ENCODE measurements at places on chromosomes 5 and 9.

DNA sequence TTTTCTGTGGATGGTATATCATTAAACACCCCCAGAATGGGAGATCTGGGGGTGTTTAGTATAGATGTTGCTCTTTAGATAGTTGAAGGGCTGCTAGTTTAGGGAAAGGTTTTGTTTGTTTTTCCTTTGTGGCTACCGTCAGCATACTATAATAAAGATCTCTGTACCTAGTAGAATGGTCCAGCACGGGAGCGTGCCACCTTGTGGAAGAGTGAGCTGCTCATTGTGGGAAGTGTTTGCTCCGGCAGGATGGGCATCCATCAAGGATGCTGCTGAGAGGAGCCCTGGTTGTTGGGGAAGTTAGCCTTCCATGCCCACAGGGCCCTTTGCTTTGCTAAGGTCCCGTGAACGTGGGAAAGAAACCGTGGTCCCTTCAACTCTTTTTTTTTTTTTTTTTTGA is 113.1 kb downstream of the LIFR start:
- DNase-seq: no peak

DNA sequence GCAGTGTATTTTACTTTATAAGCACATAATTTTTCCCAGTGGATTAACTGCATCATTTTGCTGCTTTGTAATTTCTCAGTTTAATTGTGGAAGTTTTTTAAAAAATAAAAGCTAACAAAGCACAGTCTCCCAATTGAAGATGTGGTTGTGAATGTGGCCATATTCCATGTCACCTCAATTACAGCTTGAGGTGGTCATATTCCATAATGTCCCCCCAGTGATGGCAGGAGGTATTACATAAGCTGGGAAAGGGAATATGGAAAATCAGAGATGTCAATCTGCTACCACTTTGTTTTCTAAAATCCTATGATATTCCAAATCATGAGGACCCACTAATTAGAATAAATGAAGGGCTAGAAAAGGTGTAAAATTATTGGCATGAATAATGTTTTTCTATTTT is 1672.0 kb upstream of the CDH9 start:
- no peak for DNase-seq

DNA sequence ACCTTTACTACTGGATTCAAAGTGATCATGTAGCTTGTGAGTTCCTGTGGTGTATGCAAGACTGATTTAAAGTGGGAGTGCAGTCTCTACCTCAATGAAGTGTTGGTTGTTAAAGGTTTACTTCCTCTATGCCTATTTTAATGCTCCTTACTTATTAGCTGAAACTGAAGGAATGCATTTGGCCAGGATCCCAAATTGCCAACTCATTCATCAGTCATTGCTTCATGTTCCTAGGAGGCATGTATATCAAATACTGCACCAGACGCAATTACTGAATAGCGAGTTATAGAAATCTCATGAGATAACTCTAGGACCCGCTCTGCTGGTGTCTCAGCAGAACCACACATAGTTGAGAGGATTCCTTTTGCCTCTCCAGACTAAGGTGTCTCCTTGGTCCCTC is 143.0 kb upstream of the RPS23 start:
- no peak for DNase-seq

DNA sequence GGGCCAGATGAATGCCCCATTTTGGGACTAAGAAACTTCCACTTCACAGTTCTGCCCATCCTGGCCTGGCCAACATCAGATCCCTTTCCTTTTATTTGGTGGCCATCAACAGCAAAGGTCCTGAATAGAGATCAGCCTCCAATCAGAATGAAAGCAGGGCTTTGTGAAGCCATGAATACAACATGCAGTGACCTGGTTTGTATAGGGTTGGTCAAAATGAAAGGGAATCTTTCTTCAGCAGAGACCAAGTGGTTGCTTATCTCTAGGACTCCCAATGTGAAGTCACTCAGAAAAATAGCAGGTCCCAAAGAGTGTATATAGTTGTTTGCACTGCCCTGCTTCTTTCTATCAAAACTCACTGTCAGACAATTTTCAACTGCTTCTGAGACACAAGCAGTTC is 113.9 kb upstream of the SLC12A2 start:
- no peak for DNase-seq
